Amniotic stem cell (primary cell): ENCODE measurements at places on chromosomes 5 and 9.
A peak's percentile ranks its signal among the peaks of the same experiment; 100 is the strongest.

- DNase-seq, result peak; percentile 13
Measured at GRCh38 chr9:97740848-97741821, 44.0 kb upstream of the XPA start.

DNA sequence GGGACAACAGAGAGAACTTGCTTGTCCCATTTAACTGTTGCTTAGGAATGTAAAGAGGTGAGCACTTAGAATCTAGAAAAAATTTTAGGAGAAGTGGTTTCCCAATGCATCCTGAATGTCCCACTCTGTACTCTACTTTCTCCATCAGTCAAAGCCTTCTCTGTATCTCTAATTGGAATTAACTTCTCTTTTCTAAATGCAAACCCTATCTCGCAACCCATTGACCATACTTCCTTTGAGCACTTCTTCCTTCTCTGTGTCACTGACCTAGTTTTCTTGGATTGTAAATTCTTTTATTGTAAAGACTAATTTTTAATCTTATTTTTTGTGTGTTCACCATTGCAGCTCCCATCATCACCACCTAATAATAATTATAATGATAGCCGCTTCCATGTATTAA lies 33.3 kb downstream of the ADRB2 start:
- DNase-seq, result no peak

DNA sequence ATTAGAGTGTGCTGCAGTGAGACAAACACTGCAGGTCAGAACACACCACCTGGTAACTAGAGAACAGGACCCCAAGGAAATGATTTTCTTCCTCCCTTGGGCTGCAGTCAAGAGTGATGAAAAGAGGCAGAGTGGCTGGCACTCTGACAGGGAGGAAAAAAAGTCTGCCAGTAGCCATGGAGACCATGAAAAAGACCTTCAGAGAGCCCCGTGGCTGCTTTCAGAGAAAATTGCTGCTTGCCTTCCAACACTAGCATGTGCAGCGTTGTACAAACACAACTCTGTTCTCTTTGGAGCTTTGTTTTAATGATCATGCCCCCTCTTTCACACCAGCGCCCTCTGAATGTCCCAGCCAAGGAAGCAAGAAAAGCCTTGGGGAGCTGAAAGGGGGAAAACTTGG lies 68.8 kb downstream of the ANKRD55 start:
- no peak for DNase-seq

DNA sequence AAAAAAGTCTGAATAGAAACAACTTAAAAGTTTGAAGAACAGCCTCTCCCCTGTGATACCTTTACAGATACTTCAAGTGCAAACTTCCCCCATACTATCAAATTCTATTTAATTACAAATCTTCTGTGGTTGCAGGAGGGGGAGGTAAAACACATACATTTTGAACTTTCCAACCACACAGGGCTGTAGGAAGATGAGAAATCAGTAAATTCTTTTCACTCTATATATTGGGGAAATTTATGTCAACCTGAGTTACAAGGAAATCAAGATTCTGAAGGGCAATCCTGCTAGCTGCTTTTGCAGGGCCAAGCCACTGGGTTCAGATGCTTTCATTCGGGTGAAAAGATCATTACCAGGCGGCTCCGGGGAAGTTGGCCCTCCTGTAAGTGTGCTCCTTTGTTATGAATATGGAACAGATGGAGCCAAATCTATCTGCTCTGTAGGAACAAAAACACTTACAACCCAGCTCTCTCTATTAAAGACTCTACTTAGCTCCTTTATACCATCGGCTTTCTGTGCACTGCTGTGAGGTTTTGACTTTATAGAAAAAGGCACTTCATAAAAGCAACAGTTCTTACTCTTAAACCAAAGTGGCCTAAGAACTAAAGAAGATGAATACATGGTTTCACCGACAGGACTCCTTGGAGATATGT lies 269.1 kb downstream of the EFNA5 start:
- no peak for DNase-seq

GRCh38 chr5:135225856-135226560 lies 173.0 kb downstream of the MACROH2A1 start:
- DNase-seq, result no peak

DNA sequence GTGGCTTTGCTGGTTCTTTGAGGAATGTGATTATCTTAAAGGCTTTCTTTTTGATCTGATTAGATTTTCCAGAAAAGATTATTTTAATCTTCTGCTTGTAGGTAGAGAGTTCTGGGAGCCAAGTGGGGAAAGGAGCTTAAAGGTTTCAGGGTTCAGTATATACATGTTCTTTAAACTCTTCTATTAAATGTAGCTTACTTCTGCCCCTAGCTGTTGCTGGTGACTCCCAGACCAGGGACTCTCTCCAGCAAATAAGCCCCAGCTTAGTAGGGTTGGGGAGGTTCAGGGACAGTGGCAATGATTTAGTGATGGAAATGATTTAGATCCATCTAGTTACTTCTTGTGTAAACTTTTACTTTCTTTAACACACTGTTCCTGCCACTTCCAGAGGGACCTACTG lies 72.2 kb downstream of the SLC12A2 start:
- no peak for DNase-seq

DNA sequence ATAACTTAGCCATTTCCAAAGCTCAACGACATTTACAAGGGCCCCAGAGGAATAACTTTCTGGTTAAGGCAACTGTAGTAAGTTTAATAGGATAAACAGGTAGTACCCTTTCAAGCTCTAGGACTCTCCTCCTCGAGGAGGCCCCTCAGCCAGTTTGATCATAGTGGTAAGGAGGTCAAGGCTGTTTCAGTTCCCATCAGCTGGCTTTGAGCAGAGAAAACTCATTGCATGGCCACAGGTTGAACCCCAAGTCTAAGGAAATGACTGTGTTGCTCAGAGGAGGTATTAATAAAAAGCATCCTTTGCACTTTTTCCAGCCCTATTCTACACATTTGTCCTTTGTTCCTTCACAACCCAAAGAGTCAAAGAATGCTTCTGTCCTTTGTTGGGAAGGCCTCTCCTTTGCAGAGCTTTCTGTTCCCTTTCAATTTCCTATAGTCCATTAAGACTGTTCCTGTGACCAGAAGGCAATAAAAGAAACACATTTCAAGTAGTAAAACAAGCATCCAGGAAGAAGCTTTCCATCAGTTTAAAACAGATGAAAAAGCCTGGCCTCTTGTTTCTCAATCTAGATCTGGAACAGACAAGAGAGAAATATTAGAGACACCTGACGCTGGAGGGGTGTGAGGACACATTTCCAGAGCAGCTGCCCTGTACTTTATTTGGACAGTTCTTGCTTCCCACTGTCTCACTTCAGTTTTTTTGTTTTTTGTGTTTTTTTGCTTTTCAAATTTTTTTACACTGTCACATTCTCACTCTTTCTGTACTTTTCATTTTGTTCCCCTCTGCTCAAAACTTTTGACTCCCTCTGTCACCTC lies 54.1 kb downstream of the PRRC1 start:
- DNase-seq, result no peak

DNA sequence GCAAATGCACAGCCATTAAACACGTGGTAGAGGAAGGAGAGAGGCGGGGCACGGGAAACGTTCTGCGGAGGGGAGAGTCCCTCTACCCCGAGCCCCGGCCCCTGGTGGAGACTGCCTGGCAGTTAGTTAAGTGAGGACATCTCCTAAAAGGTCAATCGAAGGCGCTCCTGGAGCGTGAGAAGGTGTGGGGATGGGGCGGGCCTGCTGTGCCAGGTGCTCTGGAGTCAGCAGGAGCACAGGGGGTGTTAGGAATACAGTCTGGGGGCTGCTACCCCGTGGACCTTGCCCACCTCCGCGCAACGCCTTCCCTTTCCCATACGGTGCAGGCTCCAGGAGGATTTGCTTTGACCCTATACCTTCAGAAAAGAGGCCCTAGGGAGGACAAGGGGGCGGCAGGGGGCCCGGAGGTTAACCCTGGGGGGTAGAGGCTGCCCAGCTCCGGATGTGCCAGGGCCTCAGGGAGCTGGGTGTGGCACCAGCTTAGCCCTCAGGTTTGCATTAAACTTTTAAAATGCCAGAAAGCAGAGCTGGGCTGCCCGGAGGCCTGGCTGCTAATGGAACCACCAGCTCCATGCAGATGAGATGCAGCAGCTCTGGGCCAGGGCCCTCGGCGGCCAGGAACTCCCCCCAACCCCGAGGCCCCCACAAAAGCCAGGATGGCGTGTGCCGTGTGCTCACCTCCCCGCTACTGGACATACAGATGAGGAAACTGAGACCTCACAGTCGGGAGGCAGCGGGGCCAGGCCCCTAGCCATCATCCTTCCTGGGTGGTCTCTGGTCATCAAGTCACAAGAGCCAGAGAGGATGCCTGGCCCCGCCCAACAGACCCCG lies 39.2 kb downstream of the NACC2 start:
- DNase-seq, result no peak

DNA sequence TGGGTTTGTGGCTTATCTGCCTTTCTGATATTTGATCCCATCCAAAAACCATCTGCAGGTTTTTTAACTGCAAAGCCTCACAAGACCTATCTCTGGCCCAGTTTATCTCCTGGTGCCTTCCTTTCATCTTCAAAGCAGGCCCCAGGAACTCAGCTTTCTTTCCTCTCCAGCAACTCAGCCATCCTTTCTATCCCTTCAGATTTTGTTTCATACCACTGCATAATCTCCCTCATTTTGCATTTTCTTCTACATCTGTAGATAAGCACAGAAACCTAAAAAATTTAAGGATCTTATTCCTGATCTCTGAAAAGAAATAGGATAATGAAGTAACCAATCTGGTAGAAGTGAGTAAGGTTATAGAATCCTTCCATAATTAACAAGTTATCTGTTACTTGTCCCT lies 19.5 kb upstream of the ERCC6L2 start:
- DNase-seq, result no peak

- no peak for DNase-seq
Measured at GRCh38 chr5:14700478-14701436, 36.2 kb downstream of the OTULIN start.

DNA sequence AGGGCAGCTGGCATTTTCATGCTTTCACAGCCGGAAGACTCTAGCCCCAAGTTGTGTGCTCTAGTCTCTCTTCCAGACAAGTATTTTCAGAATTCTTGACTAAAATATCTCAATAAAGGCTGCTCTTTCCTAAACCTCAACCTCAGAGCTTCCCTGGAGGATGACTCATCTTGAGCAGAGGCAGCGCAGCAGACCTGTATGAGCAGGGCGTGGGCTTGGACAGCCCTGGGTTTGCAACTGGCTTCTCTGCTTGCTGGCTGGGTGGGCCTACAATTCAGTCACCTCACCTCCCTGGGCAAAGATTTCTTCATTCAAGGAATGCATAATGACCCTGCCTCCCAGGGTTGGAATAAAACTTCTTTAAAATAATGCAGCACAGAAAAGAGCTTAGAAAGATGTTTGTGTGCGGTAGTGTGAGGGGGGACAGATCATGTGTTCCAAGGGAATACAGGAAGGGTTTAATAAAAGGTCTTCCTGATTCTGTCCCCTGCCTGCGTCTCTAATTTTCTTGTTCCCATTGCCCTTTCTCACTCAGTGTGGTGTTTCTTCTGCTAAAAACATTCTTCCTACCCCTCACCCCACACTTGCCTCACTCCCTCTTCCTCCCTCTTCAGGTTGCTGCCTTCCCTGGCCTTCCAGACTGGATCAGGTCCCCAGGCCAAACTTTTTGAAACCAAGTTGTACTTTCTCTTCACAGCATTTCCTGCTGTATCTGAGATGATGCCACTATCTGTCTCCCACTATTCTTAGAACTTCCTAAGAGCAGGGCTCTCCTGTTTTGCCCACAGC lies 39.4 kb upstream of the MAP1B start:
- DNase-seq, result peak; percentile 71

DNA sequence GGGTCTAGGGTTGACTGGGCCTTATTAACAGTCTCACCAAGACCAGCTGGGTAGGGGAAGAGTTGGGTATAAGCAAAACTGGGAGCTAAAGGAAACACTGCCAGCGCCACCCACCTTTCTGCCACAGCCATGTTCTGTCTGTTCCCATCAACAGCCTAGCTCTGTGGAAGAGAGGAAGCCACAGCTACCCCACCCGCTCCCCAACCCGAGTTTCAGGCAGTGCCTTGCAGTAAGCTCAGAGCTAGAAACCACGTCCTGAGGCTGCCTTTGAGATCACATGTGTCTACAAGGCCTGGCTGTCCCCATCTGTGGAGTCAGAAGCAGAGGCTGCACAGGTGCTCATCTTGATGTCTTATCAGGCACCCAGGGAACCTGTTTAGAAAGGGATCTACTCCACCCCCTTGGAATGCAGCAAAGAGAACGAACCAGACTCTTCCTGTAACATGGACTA lies 15.3 kb downstream of the HNRNPH1 start:
- no peak for DNase-seq

DNA sequence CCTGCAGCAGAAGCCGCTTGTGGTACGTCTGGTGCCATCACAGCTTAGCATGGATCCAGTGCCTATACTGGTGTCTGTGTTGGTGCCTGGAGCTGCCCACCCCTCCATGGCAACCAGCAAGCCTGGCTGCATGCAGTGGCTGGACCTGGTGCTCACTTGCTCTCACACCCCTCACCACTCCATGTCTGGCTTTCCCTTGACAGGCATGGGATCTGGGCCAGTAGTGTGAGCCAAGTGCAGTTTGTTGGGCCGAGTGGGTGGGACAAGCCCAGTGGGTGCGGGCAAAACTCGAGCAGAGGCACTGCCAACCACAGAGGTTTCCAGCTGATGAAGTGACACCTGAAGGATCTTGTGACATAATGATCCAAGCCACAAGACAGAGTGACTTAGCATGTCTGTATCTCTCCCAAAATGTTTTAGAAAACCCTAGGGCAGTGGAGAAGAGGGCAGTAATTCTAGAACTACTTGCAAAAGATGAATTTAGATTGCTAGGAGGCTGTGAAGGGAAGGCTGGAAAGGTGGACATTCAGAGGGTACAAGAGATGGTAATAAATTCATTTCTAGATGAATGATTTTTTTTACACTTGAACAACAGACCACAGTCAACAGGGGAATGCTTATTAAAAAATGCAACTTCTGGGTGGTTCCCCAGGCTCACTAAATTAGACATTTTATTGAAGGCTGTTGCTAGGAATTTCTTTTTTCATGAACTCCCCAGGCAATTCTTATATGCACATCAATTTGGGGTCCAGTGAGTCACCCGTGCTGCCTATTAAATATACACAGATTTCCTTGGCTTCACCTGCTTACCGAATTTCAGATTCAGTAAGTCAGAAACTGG lies 660.3 kb downstream of the TLR4 start:
- DNase-seq, result no peak

DNA sequence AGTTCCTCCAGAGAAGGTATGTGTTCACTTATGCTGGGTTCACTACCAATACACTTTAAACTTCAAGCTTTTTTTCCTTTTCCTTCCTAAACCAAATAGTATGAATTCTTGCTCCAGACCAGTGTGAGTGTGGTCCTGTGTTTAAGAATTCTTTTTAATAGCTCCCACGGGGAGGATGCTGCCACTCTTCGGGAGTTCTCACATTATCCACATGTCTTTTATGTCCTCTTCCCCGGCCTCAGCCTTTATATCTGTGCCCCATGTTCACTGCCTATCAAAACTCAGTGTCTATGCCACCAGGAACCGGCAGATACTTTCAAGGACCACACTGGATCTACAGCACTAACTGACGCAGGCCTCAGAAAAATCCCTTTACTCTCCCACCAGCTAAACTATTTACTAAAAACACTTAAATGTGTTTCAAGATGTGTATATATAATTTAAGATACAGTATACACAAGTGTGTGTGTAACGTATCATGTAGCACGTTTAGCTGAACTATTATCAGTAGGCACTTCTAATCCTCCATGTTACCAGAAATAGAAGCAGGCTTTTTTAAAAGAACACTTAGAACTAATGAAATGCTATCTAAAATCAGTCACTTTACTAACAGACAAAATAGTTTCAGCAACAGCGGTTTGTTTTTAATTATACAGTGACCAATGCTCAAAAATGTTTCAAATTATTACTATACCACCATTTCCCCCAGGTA lies 88.0 kb downstream of the PLPP1 start:
- DNase-seq, result no peak

- DNase-seq, result no peak
Measured at GRCh38 chr5:93586736-93587596, 3.9 kb downstream of the NR2F1 start.
